ENCODE measurements at places on chromosomes 16 and 17.

- DNase-seq = no peak
These were observed 68.8 kb downstream of the CMIP start for GRCh38 chr16:81513204-81514040.

DNA sequence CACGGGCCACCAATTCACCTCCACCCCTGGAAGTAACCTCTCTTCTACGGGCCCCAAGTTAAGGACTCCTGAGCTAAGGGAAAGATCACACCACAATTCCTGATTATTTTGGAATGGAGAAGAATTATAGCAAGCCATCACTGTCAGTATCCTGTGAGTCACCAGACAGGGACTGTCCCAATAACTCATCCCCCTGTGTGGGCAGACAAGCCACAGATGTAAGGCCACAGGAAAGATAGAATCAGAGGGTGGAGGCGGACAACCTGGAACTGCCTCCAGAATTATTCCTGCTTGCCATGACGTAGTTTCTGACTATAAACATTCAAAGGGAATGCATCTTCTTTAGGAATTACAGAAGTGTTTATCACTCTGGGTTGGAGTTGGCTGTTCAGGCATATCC lies 5.8 kb upstream of the MYO1D start:
- DNase-seq = no peak

DNA sequence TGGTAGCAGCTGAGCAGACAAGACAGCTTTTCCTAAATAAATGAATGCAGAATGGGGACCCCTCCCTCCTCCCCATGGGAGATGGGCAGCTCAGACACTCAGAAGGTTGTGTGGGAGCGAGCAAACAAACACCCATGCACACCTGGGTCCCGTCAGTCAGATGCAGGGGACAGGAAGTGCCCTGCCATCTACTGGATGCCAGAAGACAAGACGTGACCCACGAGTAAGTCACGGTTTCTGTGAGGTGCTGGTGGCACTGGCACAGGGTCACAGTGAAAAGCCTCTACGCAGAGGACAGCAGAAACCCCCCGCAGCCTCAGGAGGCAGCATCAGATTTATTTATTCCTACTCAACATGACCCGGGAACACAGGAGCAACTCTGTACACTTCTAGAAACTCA lies 8.4 kb downstream of the HBQ1 start:
- no peak for DNase-seq

DNA sequence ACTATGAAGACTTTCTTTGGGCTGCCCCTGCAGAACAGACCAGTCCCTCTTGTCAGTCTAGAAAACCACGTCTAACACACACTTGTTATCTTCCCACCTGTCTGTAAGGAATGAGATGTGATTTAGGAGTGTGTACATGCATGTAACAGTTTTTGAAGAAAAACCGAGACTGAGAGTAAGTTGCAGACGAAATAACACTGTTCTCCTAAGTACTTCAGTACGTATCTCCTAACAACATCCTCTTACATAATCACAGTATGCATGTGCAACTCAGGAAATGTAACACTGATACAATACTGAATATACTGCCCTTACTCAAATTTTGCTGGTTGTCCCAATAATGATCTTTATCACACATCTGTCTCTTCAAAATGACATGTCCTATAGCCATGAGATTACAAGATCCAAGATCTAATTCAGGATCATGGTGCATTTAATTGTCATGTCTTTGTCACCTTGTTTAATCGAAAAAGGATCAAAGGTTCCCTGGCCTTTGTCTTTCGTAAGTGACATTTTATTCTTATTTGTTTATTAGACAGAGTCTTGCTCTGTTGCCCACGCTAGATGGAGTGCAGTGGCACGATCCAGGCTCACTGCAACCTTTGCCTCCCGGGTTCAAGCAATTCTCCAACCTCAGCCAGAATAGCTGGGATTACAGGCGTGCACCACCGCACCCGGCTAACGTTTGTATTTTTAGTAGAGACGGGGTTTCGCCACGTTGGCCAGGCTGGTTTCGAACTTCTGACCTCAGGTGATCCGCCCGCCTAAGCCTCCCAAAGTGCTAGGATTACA lies 25.6 kb downstream of the CREBBP start:
- no peak for DNase-seq

DNA sequence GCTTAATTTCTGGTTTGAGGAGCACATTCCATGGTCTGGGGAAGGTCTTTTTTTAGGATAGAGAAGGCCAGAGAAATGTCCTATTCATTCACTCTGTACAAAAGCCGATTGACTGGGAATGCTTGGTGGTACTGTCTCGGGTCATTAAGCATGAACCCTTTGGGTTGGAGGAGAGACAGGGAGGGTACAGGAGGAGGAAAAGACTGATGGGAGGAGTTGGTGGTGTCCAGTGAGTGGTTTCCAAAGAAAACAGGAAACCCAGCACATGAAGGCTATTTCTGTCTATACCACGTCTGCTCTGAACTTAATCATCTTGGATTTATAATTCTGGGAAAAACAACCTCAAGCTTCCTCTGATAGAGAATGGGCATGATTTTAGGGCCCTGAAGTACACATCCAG lies 111.9 kb downstream of the XYLT1 start:
- DNase-seq = no peak

DNA sequence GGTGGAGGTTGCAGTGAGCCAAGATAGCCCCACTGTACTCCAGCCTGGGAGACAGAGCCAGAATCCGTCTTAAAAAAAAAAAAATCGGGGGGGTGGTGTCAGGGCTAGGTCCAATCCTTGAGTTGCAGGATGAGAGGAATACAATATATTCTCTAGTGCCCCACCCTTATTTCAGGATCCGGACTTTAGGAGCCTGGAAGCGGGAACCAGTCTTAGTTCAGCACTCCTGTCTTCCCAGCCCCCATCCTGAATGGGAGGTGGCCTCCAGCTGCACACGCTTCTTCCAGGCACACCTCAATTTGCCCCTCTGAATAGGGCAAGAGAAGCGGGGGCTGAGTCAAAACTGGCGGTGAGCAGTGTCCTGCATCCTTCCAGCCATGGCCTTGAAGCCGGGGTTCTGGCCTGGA lies 1.6 kb downstream of the FHOD1 start:
- DNase-seq = no peak

GRCh38 chr16:66936462-66936861 lies 1.1 kb downstream of the CES2 start:
- no peak for DNase-seq

- DNase-seq = peak; percentile 77
These were observed at the start of gene DDX42 for GRCh38 chr17:63774141-63774968. TSS of gene DDX42 (plus strand) at chr17:63774170. CDS start at chr17:63787050, 12,880 bp downstream.

GRCh38 chr16:87600246-87600645 lies 2.1 kb upstream of the JPH3 start:
- DNase-seq = no peak

DNA sequence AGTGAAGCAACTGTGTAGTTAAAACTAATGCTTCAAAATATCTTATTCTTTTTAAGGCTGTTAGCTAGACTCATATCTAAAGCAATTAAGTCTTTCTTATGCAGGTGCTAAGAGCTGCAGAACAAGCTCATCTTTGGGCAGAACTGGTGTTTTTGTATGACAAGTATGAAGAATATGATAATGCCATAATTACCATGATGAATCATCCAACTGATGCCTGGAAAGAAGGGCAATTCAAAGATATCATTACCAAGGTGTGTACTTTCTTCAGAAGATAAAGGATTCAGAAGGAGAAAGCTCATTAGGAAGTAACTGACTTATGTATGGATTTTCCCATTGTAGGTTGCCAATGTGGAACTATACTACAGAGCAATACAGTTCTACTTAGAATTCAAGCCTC lies 23.9 kb downstream of the PTRH2 start:
- no peak for DNase-seq

DNA sequence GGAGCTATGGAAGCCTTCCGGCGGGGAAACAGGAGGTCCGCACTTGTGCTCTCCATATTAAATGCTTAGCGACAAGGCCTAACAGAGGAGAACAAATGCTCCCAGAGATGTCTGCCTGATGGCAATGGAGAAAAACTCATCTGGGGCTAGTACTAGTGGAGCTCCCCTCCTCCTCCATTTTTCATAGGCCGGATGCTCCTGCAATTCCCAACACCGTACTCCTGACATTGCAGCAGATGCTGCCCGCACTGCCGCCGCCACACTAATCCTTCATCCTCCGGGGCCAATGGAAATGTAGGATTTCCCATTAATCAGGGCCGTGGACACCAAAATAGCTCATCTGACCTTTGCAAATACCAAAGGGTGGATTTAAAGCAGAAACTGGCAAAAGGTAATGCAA lies 27.5 kb downstream of the TOM1L2 start:
- no peak for DNase-seq

GRCh38 chr17:4944554-4945175 lies 3.7 kb downstream of the PFN1 start:
- no peak for DNase-seq
